ENCODE measurements at places on chromosomes 2 and 18.
A peak's percentile ranks its signal among the peaks of the same experiment; 100 is the strongest.

DNA sequence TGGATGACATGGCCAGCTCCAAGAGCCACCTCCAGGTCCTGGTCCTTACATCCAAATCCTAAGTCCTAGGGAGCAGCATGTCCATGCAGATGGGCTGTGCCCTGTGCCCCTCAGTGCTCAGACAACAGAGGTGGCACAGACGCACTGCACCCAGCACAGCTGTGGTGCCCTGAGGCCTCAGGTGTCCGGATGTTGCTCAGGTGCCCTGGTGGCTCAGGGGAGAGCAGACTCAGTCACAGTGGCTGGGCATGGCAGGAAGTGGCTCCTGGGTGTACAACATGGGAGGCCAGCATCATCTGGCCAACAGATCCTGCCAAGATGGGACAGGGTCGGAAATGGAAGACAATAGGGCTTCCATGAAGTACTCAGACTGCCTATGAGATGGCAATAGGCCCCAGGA, 50.1 kb downstream of the TIMM21 start:
- no peak for DNase-seq

DNA sequence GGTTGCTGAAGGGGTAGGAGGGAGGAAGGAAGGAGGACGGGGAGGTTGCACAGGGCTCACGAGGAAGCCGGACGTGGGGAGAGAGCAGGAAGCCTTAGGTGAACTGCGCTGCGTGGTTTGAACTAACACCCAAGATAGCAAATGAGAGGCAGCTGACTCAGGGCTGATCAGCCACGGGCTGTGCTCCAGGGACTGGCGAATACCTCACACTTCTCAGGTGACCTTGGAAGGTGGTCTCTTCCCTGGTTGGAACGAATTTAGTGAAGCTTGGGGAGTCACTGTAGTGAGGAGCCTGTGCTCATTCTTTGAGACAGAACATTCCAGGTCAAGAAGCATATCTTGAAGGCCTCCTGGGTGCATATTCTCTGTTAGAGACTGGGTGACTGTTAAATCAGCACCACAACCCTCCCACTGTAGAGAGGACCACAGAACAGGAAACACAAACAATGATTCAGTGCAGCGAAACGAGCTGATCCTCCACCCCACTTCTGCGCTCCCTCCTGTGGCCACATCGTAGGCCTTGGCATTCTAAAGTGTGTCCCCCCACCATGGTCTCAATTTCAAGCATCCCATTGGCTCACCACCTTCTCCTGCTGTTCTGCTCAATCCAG, 33.8 kb downstream of the TOGARAM2 start:
- DNase-seq = peak; percentile 77

GRCh38 chr2:54047091-54047490, 68.3 kb upstream of the ACYP2 start:
- DNase-seq = no peak

- no peak for DNase-seq
These were observed 35.4 kb upstream of the SKOR2 start for GRCh38 chr18:47286776-47287410.

DNA sequence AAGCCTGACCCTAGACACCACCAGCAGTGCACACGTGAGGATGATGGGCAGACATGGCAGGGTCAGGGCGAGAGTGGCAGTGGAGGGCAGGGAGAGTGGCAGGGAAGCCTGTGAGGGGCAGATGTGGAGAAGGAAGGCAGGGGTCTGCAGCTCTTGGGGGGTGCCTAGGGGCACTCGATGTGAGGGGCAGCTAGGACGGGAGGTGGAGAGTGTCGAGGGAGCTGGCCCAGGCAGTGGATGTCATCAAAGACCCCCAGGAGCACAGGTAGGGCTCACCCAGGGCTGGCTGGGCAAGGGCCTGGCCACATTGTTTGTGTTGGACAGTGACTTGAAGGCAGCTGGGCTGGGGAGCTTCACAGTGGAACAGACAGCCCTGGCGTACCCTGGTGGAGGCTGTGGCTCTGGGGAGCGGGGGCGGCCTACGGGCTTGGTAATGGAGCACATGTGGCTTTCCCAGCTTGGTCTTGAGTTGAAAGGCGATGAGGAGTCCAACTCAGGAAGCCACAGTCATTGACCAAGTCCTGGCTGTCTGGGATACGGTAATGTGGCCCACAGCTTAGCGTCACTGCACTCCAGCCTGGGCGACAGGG, 87.1 kb downstream of the RTP5 start:
- DNase-seq = no peak

- no peak for DNase-seq
These were observed 160.3 kb upstream of the CDH19 start for GRCh38 chr18:66764230-66764629.

All from activated gamma-delta T cell treated with Interleukin-2 at 50 U/mL for 16 hours (primary cell).